ENCODE measurements at places on chromosomes 5 and 9. TPM values are rescaled to one million over a fixed set of nuclear protein-coding genes. Genes with fewer than 3 reads are reported as not detected.

PTPN3 gene
- 0.86 TPM for polyA plus RNA-seq

LAMC3 gene
- polyA plus RNA-seq: not detected

LHX2 gene
- not detected for polyA plus RNA-seq

OLFM1 gene
- polyA plus RNA-seq: 31.4 TPM

HEMGN gene
- polyA plus RNA-seq: not detected

LHX3 gene
- polyA plus RNA-seq: not detected

NRARP gene
- not detected for polyA plus RNA-seq

SPRY4 gene
- polyA plus RNA-seq: 9.2 TPM

PLCXD3 gene
- polyA plus RNA-seq: 0.13 TPM

PCDHB16 gene
- 4.8 TPM for polyA plus RNA-seq

PCDHGB3 gene
- 1.2 TPM for polyA plus RNA-seq

ARL10 gene
- polyA plus RNA-seq: 6.7 TPM

PCDHB3 gene
- polyA plus RNA-seq: 0.23 TPM

CER1 gene
- polyA plus RNA-seq: not detected

ADAMTSL1 gene
- polyA plus RNA-seq: 77.0 TPM

LHX6 gene
- polyA plus RNA-seq: not detected

RASEF gene
- not detected for polyA plus RNA-seq

CTXN3 gene
- not detected for polyA plus RNA-seq

FANCC gene
- 5.6 TPM for polyA plus RNA-seq

PITX1 gene
- not detected for polyA plus RNA-seq

SRD5A1 gene
- 18.8 TPM for polyA plus RNA-seq

CDH18 gene
- 0.32 TPM for polyA plus RNA-seq

RABEPK gene
- 37.7 TPM for polyA plus RNA-seq

KCNIP1 gene
- polyA plus RNA-seq: not detected

CDK9 gene
- polyA plus RNA-seq: 59.7 TPM

ADGRD2 gene
- not detected for polyA plus RNA-seq

TTC16 gene
- polyA plus RNA-seq: 0.06 TPM

All from GM23248 (cell line).